NB4 (cell line): ENCODE measurements at places on chromosomes 3 and 15.

DNA sequence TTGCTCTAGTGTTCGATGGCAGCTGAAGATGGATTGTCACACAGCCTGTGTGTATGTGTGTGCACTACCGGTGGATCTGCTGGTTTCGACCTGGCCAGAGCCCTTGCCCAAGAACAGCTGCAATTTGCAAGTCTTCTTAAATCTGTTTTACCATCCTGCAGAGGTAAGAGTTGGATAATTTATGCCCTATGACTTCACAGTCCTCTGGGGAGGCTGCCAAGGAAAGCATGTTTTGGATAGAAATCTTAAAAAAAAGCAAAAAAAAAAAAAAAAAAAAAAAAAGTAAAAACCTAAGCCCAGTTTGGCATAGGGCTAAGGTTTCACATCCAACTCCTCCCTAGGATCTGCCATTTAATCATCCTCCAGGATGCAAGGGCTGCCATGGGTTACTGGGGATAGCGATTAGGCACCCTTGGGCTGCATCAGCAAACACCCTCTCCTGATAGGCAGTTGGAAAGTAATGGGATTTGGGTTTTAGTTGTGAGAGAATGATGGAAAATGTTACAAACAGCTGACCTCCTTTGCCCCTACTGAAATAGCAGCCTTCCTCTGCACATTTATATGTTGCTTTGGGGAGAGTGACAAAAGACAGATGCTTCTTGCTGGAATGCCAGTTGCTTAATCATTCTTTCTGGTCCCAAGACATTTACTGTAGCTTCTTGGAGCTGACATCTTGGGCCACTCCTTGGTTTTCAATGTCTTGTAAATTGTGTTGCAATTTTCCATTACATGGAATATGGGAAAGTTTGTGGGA is 35.4 kb downstream of the CD200R1L start:
- peak; percentile 18 for DNase-seq

DNA sequence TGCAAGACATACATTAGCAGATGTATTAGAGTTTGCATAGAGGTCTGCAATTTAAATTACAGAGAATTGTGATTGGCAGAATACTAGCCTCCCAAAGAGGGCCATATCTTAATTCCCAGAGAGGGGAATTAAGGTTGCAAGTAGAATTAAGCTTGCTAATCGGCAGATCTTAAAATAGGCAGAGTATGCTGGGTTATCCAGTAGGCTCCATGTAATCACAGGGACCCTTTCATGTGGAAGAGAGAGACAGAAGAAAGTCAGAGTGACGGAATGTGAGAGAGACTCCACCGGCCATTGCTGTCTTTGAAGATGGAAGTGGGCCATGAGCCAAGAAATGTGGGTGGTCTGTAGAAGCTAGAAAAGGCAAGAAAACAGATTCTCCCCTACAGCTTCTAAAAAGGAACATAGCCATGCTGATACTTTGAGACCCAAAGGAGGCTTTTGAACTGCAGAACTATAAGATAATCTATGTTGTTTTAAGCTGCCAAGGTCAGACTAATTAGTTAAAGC is 38.8 kb downstream of the IMPG2 start:
- no peak for DNase-seq

- no peak for DNase-seq
Measured at GRCh38 chr3:194620196-194620595, 13.0 kb downstream of the TMEM44 start.

DNA sequence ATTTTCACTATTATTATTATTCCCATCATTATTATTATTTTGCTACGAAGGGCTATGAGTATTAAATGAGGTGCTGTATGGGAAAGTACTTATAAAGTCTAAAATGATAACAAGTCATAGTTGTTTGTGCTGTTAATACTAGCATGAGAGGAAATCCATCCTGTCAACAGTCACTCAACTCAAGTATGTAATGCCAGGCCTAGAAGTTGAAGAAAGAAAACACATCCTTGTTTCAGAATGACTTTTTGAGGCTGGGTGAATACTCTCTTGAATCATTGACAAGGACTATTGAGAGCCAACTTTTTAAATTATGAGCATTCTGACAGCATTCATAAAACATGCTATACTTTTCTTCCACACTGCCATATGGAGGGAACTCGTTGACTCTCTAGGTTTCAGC is 60.9 kb upstream of the ATP13A5 start:
- DNase-seq: no peak

DNA sequence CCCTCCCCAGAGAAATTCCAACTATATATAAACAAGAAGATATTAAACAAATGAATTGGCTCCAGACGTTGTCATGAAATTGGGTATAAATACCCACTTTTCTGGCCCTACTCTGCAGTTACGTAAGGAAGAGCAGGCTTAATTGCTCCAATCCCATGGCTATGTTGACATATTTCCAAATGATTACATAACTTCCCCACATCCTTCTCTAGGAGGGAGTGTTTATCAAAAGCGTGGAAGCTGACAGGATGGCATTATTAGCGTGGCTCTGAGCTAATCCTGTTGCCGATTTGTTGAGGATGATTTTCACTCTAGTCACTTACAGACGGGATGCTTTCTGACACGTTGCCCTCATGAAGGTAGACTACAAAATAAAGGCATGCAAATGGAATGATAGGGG is 347.5 kb upstream of the TMCO5A start:
- DNase-seq: no peak

DNA sequence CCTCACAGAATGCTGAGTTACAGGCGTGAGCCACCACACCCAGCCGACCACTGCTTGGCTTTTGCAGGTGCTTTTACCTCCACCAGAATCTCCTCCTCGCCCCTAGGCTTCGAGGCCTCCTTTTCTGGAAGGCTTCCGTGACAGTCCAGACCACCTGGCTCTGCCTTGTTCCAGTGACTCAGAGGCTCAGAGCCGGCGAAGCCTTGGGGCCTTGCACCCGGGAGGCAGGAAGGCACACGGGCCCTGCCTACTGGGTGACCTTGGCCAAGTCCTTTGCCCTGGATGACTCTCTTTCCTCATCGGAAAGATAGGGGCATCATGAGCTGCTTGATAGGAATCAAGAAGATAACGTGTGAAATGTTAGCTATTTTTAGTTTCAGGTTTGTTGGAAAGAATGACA is 31.3 kb upstream of the FURIN start:
- DNase-seq: no peak

- no peak for DNase-seq
Measured at GRCh38 chr3:127286571-127287140, 1.2 kb downstream of the PRR20G start.
